Colonic mucosa (tissue), 4 donors: ENCODE measurements at places on chromosomes 11 and 22. TPM values are rescaled to one million over a fixed set of nuclear protein-coding genes. Genes with fewer than 3 reads are reported as not detected.

CHRNA10 gene
- total RNA-seq: 1.4 TPM

DNA sequence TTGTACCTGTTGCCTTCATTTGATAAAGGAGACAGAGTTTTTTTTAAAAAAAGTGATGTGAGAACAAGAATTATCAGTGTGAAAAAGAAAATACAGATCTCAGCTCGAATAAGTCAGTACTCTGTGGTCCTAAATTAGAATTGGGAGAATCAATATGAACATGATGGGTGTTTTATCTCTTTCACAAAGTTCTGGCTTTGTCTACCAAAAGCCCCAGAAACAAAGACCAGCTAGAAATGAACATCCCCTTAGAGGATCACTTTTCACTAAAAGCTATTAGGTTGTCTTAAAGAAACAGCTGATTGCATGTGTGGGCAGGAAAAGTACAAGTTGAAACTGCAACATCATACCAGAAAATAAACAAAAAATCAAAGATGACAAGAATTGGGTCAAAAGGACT, 8.4 kb upstream of the ST14 start:
- H3K27me3 ChIP-seq: no peaks in the 10 kb centered on the region
- DNase-seq: no peak
- no peaks in the 10 kb centered on the region for H3K36me3 ChIP-seq
- no peak overlapping the region for H3K4me3 ChIP-seq
- H3K27ac ChIP-seq: no peak overlapping the region

SCUBE2 gene
- 7.5 TPM for total RNA-seq

OTOG gene
- total RNA-seq: not detected

ZFP91 gene
- total RNA-seq: 92.0 TPM

- no peak for DNase-seq
- no peak overlapping the region for H3K4me3 ChIP-seq
- no peaks in the 10 kb centered on the region for H3K4me1 ChIP-seq
- H3K27ac ChIP-seq: no peak overlapping the region
- H3K27me3 ChIP-seq: no peaks in the 10 kb centered on the region
Measured at GRCh38 chr11:60321051-60321450, 6.0 kb upstream of the MS4A6E start.

GRCh38 chr11:67374571-67375281, 1.3 kb upstream of the CLCF1 start:
- H3K36me3 ChIP-seq: no peaks in the 10 kb centered on the region
- peak overlapping the region; percentile 95 for H3K27ac ChIP-seq
- no peaks in the 10 kb centered on the region for H3K27me3 ChIP-seq
- peaks cover 19% of the 10 kb centered on the region for H3K4me1 ChIP-seq
- DNase-seq: no peak
- H3K4me3 ChIP-seq: peak overlapping the region; percentile 75

SSTR3 gene
- total RNA-seq: not detected

DNA sequence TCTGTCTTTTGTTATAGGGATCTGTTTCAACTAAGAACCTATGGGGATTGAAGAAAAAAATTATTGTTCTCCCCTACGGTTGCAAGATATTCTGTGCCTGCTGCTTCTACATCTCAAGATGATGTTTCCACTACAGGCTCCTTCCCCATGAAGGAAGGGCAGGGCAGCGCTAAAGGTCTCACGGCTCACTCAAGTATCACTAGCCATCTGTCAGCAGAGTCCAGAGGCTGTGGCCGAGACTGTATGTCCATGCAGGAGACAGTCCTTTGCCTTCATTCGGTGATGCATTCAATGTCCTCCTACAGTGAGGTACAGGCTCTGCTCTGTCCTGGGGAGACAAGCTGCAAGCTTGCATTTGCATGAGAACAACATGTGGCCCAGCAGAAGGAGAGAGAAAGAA, 518.0 kb downstream of the OPCML start:
- H3K4me3 ChIP-seq: no peak overlapping the region
- no peak for DNase-seq
- H3K36me3 ChIP-seq: no peaks in the 10 kb centered on the region
- H3K27ac ChIP-seq: no peak overlapping the region
- no peaks in the 10 kb centered on the region for H3K27me3 ChIP-seq
- no peaks in the 10 kb centered on the region for H3K4me1 ChIP-seq

GRCh38 chr11:62344210-62344609, 7.0 kb downstream of the ASRGL1 start:
- H3K4me3 ChIP-seq: no peak overlapping the region
- no peaks in the 10 kb centered on the region for H3K27me3 ChIP-seq
- no peaks in the 10 kb centered on the region for H3K36me3 ChIP-seq

- H3K4me3 ChIP-seq: no peak overlapping the region
- no peaks in the 10 kb centered on the region for H3K36me3 ChIP-seq
- H3K27me3 ChIP-seq: no peaks in the 10 kb centered on the region
- no peak overlapping the region for H3K27ac ChIP-seq
- H3K4me1 ChIP-seq: no peaks in the 10 kb centered on the region
- DNase-seq: no peak
Measured at GRCh38 chr11:60766547-60766946, 9.9 kb downstream of the MS4A15 start.

CARNS1 gene
- total RNA-seq: 0.20 TPM

- DNase-seq: no peak
- H3K4me1 ChIP-seq: no peaks in the 10 kb centered on the region
- H3K36me3 ChIP-seq: no peaks in the 10 kb centered on the region
- H3K27me3 ChIP-seq: peaks cover 20% of the 10 kb centered on the region
- H3K4me3 ChIP-seq: peak overlapping the region; percentile 27
Measured at GRCh38 chr22:23565915-23566704, 14.0 kb downstream of the IGLL1 start.

DNAJB7 gene
- total RNA-seq: 0.12 TPM

DNA sequence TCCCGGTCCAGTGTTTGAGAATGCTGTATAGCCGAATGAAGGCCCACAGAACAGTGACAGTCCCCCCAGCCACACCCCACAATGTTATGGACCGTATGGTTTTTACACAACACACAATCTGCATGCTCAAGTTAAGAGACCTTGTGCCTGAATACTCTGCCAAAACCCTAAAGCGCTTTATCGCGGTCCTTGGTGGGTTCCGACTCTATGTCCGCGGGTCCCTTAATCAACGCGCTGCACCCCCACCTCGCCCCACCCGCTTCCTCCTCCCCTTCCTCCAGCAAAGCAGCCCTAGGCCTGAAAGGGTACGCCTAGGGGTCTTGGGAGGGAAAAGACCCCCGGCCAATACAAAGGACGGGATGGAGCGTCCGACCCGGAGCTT, 442 bp downstream of the COPB1 start:
- DNase-seq: peak; percentile 55
- no peaks in the 10 kb centered on the region for H3K4me1 ChIP-seq
- H3K36me3 ChIP-seq: no peaks in the 10 kb centered on the region
- peak overlapping the region; percentile 62 for H3K4me3 ChIP-seq
- peak overlapping the region; percentile 75 for H3K27ac ChIP-seq
- H3K27me3 ChIP-seq: no peaks in the 10 kb centered on the region

GRCh38 chr11:72085621-72086351, 5.1 kb downstream of the LRRC51 start:
- H3K27me3 ChIP-seq: no peaks in the 10 kb centered on the region
- no peak overlapping the region for H3K27ac ChIP-seq
- no peaks in the 10 kb centered on the region for H3K36me3 ChIP-seq
- H3K4me3 ChIP-seq: no peak overlapping the region
- no peaks in the 10 kb centered on the region for H3K4me1 ChIP-seq

ISX gene
- 36.4 TPM for total RNA-seq

DNA sequence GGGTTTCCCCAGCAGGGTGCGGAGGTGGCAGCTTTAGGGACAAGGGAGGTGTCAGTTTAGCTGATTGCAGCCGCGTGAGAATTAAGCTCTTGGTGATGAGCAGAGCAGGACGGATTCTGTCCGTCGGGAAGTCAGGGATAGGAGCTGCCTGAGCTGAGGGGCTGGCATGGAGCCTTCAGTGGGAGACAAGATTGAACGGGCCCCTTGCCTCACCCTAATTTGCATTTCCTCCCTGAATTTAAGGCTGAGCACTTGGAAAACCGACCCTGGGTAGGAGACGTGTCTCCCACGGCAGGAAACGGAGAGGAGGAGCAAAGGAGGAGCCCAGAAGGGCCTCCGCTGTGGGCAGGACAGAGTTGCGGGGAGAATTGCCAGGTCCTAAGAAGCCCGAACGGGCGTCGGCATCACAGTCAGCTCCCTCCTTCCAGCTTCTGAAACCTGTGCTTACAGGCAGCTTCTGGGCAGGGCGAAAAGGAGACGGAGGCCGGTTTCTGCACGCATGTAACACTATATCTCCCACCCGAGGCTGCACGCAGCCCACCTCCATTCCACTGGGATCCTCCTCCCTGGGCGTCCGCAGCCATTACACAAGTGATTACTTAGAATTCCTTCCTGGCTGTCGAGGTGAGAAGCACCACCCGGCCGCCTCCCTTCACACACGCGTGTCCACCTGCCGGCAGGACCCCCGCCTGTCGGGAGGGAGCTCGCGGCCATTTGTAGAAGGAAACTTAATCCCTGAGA, 345.8 kb downstream of the BRD1 start:
- H3K4me1 ChIP-seq: no peaks in the 10 kb centered on the region
- no peaks in the 10 kb centered on the region for H3K36me3 ChIP-seq
- no peak overlapping the region for H3K27ac ChIP-seq
- H3K4me3 ChIP-seq: no peak overlapping the region

ARHGAP20 gene
- total RNA-seq: 0.74 TPM

TIMM10 gene
- total RNA-seq: 54.8 TPM
